ENCODE measurements at places on chromosomes 2 and 18.
A peak's percentile ranks its signal among the peaks of the same experiment; 100 is the strongest.

- DNase-seq: no peak
These were observed 68.6 kb downstream of the MERTK start for GRCh38 chr2:111967018-111967417.

GRCh38 chr2:59297816-59298215 lies 1056.7 kb upstream of the FANCL start:
- no peak for DNase-seq

DNA sequence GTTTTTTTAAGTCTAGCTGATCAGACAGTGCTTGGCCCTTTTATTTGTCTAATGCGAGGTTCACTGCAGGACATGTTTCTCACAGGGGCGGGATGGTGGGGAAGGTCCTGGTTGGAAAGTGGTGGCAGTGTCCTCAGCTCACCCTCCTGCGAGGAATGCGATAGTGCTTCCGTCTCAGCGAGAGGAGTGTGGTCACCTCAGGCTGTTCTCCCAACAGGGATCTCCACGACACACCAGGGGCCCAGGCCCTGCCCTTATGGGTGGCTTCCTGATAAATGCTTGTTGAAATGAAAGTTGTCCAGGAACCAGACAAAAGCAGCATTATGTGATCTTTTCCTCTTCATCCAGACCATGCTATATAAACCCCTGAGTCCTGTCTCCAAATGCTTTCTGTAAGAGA lies 70.1 kb downstream of the BOLA3 start:
- no peak for DNase-seq

- no peak for DNase-seq
These were observed at the start of gene SERPINB2 for GRCh38 chr18:63887424-63887823. Gene SERPINB2 (plus strand): TSS chr18:63887705. CDS start chr18:63891445, 3,740 bp downstream.

GRCh38 chr18:45984546-45985235 lies 17.6 kb upstream of the EPG5 start:
- no peak for DNase-seq

GRCh38 chr2:108184419-108184818 lies 55.3 kb upstream of the SULT1C3 start:
- peak; percentile 55 for DNase-seq

GRCh38 chr18:79804130-79804787 lies 6.5 kb downstream of the KCNG2 start:
- no peak for DNase-seq

DNA sequence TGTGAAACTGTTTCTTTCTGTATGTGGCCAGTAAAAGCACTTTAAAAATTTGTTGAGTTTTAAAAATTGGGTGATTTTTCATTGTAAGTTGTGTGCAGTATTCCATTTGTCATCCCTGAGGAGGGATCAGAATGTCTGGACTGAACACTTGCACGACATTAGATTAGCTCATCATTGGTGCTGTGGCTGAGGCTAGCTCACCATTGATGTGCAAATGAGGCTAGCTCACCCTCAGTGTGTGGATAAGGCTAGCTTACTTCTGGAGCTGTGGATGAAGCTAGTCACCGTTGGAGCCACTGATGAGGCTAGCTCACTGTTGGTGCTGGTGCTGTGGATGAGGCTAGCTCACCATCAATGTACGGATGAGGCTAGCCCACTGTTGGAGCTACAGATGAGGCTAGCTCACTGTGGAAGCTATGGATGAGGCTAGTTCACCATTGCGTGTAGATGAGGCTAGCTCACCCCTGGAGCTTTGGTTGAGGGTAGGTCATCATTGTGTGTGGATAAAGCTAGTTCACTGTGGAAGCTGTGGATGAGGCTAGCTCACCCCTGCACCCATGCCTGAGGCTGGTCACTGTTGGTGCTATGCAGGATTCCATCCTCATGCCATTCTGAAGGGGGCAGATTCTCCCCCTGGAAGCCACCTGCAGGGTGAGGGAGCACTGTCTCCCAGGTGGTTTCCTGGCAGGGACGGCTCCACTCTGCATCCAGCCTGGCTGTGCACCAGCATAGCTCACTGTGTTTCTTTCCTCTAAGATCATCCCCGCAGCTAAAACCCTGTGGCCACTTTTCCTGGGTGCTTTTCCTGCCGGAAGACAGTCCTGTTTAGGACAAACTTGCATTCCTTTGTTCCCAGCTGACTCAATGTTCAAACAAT lies 101.1 kb downstream of the TWIST2 start:
- no peak for DNase-seq

DNA sequence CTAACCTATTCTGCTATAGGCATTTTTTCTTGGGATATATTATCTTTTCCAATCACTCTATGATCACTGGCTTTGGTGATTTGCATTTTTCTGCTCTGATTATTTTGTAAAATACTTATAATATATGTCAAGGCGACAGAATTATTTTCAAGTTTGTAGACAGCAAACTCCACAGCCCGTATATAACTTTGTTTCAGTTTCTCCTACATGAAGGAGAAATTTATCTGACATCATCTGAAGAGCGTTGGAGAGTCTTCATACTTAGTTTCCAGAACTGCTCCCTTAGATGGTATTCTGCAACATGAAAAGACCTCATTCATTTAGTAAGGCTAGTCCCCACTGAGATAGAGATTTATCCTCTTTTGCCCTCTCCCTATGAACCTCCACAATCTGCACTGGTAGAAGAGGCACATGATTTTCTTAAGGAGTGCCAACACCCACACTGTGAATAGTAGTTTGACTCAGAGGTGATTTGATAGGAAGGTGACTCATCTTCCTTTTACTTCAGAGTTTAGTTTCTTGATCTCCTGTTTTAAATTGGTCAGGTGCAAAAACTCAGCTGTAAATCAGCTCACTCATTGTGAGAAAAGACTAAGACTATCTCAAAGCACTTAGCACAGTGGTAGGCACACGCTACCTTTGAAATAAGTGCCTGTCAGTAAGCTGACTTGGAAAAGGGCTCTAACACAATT lies 1848.6 kb upstream of the CELF4 start:
- peak; percentile 79 for DNase-seq

DNA sequence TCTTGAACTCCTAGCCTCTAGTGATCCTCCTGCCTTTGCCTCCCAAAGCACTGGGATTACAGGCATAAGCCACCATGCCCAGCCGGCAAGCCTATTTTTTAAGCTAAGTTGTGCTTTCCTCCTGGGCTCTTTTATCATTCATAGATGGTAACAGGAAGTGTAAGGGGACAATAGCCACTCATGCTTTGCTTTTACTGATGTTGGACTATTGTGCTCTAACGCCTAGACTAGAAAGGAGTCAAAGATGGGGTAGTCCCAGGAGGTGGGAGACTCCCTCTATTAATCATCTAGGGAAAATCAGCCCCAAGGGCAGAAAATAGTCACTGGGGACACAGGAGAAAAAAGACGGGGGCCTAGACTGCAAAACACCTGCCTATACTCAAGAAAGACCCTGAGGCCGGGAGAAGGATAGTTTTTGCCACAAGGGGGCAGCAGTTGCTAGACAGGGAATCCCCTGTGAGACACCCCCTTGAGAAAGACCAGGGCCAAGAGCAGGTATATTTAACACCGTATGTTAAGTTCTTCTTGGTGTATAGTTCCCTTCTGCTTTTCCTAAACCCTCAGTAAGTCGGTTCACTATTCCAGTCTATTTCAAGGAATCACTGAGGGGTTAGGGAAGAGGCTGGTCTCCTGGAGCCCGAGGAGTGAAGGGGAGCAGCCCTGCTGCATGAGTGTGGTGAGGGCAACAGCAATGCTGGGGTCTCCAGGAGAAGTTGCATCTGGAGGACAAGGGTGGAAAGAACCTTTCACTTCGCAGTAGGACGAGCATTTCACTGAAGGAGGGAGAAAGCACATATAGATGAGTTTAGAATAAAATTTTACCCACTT lies 2.1 kb upstream of the CXCR1 start:
- peak; percentile 27 for DNase-seq

GRCh38 chr18:31396796-31397612 lies 20.4 kb downstream of the DSG4 start:
- no peak for DNase-seq

GRCh38 chr2:226483745-226484619 lies 315.6 kb downstream of the IRS1 start:
- peak; percentile 68 for DNase-seq

GRCh38 chr2:44578471-44579093 lies 216.8 kb downstream of the CAMKMT start:
- DNase-seq: peak; percentile 88

- no peak for DNase-seq
These were observed 599.9 kb upstream of the POU3F3 start for GRCh38 chr2:104254017-104254416.
